AG04450 (cell line): ENCODE measurements at places on chromosomes 16 and 17. TPM values are rescaled to one million over a fixed set of nuclear protein-coding genes. Genes with fewer than 3 reads are reported as not detected.

The TPSG1 gene
- polyA plus RNA-seq: not detected in 2 replicates

The BTBD17 gene
- polyA plus RNA-seq: not detected in 2 replicates

The PPP1R1B gene
- polyA plus RNA-seq: not detected in 2 replicates

The NUBP1 gene
- 23.0 and 23.6 TPM in 2 replicates for polyA plus RNA-seq

The CRISPLD2 gene
- polyA plus RNA-seq: 91.5 and 103 TPM in 2 replicates

The HSD17B2 gene
- polyA plus RNA-seq: 14.0 and 14.1 TPM in 2 replicates

The ANKRD40CL gene
- polyA plus RNA-seq: not detected in 2 replicates

The KATNIP gene
- polyA plus RNA-seq: 21.2 and 23.3 TPM in 2 replicates

The CORO1A gene
- 2.9 and 4.2 TPM in 2 replicates for polyA plus RNA-seq

The PDIA2 gene
- 0.42 and 0.45 TPM in 2 replicates for polyA plus RNA-seq

The SLC47A1 gene
- polyA plus RNA-seq: 0.06 TPM in 1 of 2 replicates, not detected in the other

The CNOT1 gene
- polyA plus RNA-seq: 151 and 195 TPM in 2 replicates

The PFAS gene
- 14.0 and 18.5 TPM in 2 replicates for polyA plus RNA-seq

The KCNAB3 gene
- 2.2 and 3.1 TPM in 2 replicates for polyA plus RNA-seq

The TBX6 gene
- not detected in 2 replicates for polyA plus RNA-seq

The SLC16A6 gene
- 1.2 TPM in 2 replicates for polyA plus RNA-seq

The FBXL19 gene
- polyA plus RNA-seq: 7.1 and 10.6 TPM in 2 replicates

The VASN gene
- 19.1 and 27.8 TPM in 2 replicates for polyA plus RNA-seq

The PPM1E gene
- polyA plus RNA-seq: 0.55 and 0.64 TPM in 2 replicates

The NEUROD2 gene
- polyA plus RNA-seq: not detected in 2 replicates

The LGALS9C gene
- not detected in 2 replicates for polyA plus RNA-seq

The CX3CL1 gene
- 0.48 TPM in 2 replicates for polyA plus RNA-seq

The TMED6 gene
- polyA plus RNA-seq: not detected in 2 replicates
